ENCODE measurements at places on chromosomes 11 and 22.

DNA sequence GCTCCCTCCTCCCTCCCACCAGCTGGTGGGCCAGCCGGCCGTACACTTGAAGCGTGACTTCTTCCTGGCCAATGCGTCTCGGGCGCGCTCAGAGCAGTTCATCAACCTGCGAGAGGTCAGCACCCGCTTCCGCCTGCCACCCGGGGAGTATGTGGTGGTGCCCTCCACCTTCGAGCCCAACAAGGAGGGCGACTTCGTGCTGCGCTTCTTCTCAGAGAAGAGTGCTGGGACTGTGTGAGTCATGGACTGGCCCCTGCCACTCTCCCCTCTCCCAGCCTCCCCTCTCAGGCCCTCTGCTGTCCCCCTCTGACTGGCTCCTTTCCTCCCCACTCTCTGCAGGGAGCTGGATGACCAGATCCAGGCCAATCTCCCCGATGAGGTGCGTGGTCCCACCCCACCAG is 24.7 kb downstream of the CAPN1 start:
- no peak for DNase-seq

GRCh38 chr11:120185706-120186455 is 25.0 kb upstream of the OAF start:
- no peak for DNase-seq

GRCh38 chr22:39946503-39947219 is 13.5 kb upstream of the TMA7B start:
- no peak for DNase-seq

DNA sequence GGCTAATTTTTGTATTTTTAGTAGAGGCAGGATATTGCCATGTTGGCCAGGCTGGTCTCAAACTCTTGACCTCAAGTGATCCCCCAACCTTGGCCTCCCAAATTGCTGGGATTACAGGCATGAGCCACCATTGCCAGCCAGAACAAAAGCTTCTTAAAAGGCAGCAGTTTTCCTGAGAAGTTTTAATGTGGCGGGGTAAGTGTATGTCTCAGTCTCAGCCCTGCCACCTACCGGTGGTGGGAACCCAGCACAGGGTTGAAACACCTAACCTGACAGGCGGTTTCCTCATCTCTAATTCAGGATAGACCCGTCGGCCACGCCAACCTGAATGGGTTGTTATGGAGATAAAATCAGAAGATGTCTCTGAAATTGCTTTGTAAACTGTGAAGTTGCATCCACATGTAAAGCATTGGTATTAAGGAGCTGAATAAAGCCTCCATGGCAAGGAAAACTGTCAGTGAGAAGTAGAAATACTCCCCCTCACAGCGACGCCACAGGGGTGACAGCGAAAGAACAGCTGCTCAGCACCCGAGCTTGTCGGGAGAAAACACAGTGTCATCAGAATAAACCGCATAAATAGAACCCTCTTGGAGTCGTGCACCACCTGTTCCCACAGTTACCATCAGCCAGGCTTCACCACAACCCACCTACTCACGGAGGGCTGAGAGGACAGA is 165.9 kb upstream of the NCAM1 start:
- DNase-seq = no peak

DNA sequence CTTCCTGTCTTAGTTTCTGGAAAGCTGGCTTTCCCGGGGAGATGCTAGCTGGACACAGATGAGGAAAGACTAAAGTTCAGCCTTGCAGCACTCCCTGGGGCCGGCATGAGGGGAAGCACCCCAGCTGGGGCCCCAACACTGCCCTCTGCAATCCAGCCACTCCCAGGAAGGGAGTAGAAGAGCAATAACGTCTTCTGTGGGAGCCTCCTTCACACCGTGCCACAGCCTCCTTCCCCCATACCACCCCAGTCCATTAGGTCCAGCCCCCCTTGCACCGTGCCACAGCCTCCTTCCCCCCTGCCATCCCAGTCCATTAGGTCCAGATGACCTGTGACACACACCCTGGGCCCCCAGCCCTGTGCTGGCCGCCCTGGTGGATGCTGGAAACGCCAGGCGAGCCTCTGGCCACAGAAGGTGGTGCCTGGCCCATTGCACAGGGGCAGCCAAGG is 44.1 kb upstream of the PRDM11 start:
- DNase-seq = no peak

- no peak for DNase-seq
Observed at GRCh38 chr22:25923914-25924313, 181.9 kb downstream of the MYO18B start.

DNA sequence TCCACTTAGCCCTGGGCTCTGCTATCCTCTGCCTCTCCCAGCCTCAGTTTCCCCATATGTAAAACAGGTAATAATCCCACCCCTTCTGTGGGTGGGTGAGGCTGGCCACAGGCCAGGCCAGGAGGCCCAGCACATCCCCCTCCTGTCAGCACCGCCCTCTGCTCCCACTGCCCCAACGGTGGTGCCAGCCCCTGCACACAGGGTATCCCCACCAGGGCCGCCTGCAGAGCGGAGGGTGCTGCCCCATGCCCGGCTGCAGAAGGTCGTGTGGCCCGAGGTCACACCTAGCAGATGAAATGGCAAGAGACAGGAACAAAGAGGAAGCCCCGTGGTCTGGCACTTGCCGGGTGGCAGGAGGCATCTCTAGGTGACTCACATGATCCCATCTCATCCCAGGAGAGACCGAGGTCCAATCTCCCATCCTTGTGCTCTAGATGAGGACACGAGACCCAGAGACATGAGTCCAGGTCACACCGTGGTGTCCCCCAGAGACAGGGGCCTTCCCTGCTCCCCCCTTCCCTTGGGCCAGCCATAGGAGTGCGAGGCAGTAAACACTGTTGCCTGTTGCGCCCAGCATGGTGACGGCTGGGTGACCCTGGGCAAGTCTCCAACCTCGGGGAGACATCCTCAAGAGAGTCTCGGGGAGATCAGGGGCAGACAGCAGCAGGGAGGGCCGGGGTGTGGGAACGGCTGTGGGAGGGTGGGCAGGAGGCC is 27.2 kb upstream of the PPARA start:
- no peak for DNase-seq

GRCh38 chr11:17116117-17116516 is 38.6 kb upstream of the RPS13 start:
- DNase-seq = no peak

GRCh38 chr11:43942662-43943371 is 380 bp downstream of the C11orf96 start:
- no peak for DNase-seq

DNA sequence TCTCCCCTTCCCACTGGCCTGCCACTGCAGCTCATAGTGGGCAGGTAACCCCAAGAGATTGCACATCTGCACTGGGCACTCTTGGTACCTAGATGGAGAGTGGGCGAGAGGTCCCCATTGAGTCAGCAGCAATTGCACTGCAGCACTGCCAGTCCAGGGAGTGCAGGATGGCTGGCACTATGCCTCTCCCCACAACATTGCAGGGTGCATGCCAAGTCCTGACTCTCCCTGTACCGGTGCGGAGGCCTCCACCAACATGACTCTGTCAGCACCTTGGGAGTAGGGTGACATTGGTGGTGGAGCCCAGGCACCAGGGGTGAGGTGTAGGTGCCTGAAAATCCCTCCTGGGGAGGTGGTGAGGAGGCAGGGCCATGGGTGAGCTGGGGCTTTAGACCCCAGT is 82.2 kb downstream of the TRAF6 start:
- no peak for DNase-seq

- DNase-seq = no peak
Observed at GRCh38 chr11:134586726-134587125, 174.7 kb upstream of the B3GAT1 start.

- no peak for DNase-seq
Observed at GRCh38 chr11:18065572-18065971, 19.5 kb upstream of the TPH1 start.

GRCh38 chr11:504994-505344 is 2.1 kb downstream of the RNH1 start:
- no peak for DNase-seq

GRCh38 chr11:70038034-70038834 is 39.9 kb upstream of the ANO1 start:
- DNase-seq = no peak

DNA sequence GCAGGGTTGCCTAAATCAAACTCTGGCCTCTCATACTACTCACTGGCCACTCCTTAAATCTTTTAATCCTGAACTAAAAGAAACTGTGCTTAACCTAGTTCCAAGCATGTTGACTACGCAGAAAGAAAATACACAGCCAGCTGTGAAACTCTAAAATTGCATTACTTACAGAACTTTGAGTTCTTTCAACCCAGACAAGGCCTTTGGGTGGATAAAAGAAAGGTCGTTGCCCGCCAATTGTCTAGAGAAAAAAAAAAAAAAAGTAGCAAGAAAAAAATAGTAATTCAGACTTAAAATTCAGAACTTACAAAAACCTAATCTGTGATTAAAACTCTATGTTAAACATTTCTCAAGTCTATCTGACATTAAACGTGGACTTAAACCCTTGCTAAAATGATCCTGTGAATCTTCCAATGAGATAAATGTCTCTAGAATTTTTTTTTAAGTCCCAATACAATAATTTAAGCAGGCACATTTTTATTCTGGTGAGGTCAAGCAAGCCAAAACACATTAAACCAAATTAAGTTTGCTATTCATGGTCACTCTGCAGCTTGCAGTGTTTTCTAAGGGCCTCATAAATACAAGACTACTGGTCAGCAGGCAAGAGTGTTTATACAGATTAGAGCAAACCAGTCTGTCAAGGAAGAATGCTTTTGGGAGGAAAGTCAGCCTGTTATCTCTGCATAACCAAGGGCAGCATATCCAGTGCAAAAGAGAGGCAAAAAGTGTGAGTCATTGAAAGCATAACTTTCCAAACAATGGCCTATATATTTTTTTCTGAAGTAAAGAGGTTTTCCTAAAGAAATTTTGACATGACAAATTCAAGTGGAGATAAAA is 29.5 kb upstream of the CCDC34 start:
- DNase-seq = no peak

GRCh38 chr11:117259417-117259816 is 26.9 kb downstream of the RNF214 start:
- no peak for DNase-seq

GRCh38 chr22:25837288-25837900 is 95.4 kb downstream of the MYO18B start:
- no peak for DNase-seq

GRCh38 chr11:116771935-116772334 is 852 bp downstream of the BUD13 start:
- DNase-seq = no peak

DNA sequence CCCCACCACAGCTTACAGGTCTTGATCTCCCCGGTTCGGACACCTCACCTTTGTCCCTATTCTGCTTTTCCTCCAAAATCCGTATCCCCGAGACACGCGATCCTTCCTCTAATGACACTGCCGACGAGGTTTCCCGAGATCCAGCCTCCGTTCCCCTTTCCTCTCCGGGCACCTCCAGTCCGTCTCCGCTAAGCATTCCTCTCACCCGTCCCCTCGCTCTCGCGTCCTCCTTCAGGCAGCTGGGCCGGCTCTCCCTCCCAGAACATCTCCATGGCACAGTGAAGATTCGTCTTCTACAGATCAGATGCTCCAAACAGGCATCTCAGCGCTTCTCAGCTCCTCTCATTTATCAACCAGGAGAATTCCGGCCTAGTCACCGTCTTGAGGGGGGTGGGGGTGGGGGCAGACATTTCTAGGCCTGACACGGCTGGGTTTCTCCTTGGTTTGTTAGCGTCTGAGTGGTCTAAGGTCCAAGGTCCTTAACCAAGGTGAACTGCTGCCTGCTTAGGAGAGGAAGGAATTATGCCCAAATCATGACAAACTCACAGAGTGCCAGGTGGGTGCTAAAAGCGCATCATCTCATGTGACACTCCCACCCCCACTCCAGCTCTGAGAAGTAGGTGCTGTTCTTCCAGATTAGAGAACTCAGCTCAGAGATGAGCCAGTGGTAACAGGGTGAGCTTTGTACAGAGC is at the start of gene SPTBN2:
TSS of gene SPTBN2 (minus strand) at position 524 of the 693 bp plus-strand sequence. CDS start 7,976 bp downstream, outside the sequence.
- no peak for DNase-seq

DNA sequence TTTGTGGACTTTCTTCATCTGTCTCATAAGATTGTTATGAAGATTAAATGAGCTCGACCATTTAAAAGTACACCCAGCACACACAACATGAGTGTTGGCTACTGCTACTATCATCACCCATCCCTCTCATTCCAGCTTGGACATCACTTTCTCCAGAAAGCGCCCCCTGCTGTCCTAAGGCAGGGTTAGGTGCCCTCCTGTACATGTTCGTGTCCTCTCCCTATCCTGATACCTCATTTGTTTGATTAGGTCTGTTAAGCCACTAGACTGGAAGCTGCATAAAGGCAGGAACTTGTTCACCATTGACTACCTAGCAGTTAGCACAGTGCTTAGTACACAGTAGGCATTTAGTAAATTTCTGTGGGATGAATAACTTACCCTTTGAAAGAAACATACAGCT is 85.5 kb downstream of the ENTHD1 start:
- DNase-seq = no peak

GRCh38 chr11:8604078-8604723 is 10.2 kb upstream of the STK33 start:
- no peak for DNase-seq

- DNase-seq = peak; percentile 74
Observed at GRCh38 chr11:61187505-61188130, 15.7 kb upstream of the PGA3 start.
